ENCODE measurements at places on chromosomes 5 and 9. TPM values are rescaled to one million over a fixed set of nuclear protein-coding genes. Genes with fewer than 3 reads are reported as not detected.

DNA sequence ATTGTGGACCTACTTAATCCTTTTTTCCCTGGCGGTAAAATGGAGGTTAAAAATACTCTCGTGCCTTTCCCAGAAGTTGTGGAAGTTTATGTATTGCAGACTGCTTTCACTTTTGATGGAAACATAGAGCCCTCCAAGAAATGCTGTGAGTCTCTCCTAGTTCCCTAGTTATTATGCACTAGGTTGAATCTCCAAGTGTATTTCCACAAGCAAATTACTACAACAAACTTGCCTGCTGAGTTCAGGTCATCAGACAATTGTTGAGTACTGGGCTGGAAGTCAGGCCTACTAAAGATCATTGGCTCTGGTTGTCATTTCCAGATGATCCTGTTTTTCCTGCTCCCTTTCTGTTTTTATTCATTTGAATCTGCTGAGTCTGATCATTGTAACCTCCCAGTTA is 104.1 kb downstream of the CD180 start:
- no peaks in the 10 kb centered on the region for H3K27me3 ChIP-seq
- H3K4me3 ChIP-seq: no peak overlapping the region
- H3K27ac ChIP-seq: no peak overlapping the region
- peaks cover 8% of the 10 kb centered on the region for H3K4me1 ChIP-seq
- H3K36me3 ChIP-seq: peaks cover 13% of the 10 kb centered on the region

The NIPAL4 gene
- total RNA-seq: 3.5 TPM

GRCh38 chr5:177010153-177010552 is 3.6 kb upstream of the UIMC1 start:
- no peak for DNase-seq
- H3K4me3 ChIP-seq: no peak overlapping the region
- peaks cover 8% of the 10 kb centered on the region for H3K36me3 ChIP-seq
- H3K27me3 ChIP-seq: no peaks in the 10 kb centered on the region
- no peak overlapping the region for H3K27ac ChIP-seq

DNA sequence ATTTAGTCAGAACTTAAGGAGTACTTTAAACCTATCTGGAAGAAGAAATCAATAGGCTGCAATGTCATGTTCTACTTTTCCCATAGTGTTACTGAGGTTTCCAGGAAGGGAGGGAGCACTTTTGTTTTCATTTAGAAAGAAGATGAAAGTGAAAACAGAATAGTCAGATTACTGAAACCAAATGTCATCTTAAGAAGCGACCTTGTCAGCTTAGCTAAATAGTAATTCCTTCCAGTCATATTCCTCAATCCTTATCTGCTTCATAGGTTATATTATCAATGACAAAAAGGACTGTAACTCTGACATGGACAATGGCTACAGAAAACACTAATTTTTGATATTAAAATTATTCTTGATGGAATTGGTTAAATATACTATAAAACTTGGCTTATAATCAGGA is 27.7 kb downstream of the SAR1B start:
- peaks cover 70% of the 10 kb centered on the region for H3K4me1 ChIP-seq
- no peak for DNase-seq
- peak overlapping the region; percentile 67 for H3K27ac ChIP-seq
- no peak overlapping the region for H3K4me3 ChIP-seq
- H3K36me3 ChIP-seq: peaks cover 48% of the 10 kb centered on the region

DNA sequence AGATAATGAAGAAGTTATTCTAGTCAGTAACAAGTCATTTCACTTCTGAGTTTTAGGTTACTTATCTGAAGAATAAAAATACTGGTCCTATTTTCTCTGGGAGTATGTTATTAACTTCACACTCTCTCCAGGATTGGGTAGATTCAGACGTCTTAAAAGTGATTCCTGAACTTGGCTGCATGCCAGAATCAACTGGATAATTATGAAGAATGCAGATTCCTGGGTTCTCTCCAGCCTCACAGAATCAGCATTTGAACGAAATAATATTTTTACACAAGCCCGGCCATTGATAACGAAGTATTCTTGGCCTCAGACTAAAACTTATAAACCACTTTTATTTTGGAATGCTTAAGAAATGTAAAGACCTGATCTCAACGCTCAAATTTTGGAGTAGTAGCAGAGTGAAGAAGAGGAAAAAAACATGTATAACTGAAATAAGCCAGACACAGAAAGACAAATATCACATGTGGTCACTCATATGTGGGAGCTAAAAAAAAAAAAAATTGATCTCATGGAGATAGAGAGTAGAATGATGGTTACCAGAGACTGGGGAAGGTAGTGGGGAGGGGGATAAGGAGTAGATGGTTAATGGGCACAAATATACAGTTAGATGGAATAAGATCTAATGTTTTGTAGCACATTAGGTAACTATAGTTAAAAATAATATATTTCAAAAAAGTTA is 507.3 kb downstream of the ISL1 start:
- no peaks in the 10 kb centered on the region for H3K36me3 ChIP-seq
- H3K27me3 ChIP-seq: no peaks in the 10 kb centered on the region
- DNase-seq: no peak
- no peak overlapping the region for H3K4me3 ChIP-seq
- H3K4me1 ChIP-seq: no peaks in the 10 kb centered on the region

The NEUROG1 gene
- not detected for total RNA-seq

- H3K27me3 ChIP-seq: peaks cover 9% of the 10 kb centered on the region
- no peaks in the 10 kb centered on the region for H3K36me3 ChIP-seq
- no peak for DNase-seq
- H3K4me3 ChIP-seq: no peak overlapping the region
- no peaks in the 10 kb centered on the region for H3K4me1 ChIP-seq
Observed at GRCh38 chr5:59728356-59728755, 165.2 kb downstream of the PDE4D start.

GRCh38 chr5:154881986-154882385 is 23.6 kb downstream of the CNOT8 start:
- H3K27ac ChIP-seq: no peak overlapping the region
- H3K36me3 ChIP-seq: peaks cover 88% of the 10 kb centered on the region
- H3K27me3 ChIP-seq: no peaks in the 10 kb centered on the region

GRCh38 chr5:72234868-72235267 is 85.2 kb downstream of the MRPS27 start:
- peak; percentile 18 for DNase-seq
- H3K4me1 ChIP-seq: peaks cover 40% of the 10 kb centered on the region
- no peaks in the 10 kb centered on the region for H3K27me3 ChIP-seq
- H3K36me3 ChIP-seq: peaks cover 64% of the 10 kb centered on the region
- no peak overlapping the region for H3K4me3 ChIP-seq

GRCh38 chr9:108443741-108444140 is 412.0 kb downstream of the ACTL7B start:
- H3K36me3 ChIP-seq: no peaks in the 10 kb centered on the region
- no peaks in the 10 kb centered on the region for H3K4me1 ChIP-seq
- H3K27ac ChIP-seq: no peak overlapping the region

- DNase-seq: peak; percentile 28
- H3K36me3 ChIP-seq: peaks cover 36% of the 10 kb centered on the region
- no peak overlapping the region for H3K4me3 ChIP-seq
- H3K27me3 ChIP-seq: no peaks in the 10 kb centered on the region
- no peak overlapping the region for H3K27ac ChIP-seq
Observed at GRCh38 chr5:139593716-139594319, 32.7 kb downstream of the UBE2D2 start.

- peaks cover 22% of the 10 kb centered on the region for H3K4me1 ChIP-seq
- no peak overlapping the region for H3K4me3 ChIP-seq
- peaks cover under 1% of the 10 kb centered on the region for H3K36me3 ChIP-seq
- no peak for DNase-seq
- H3K27ac ChIP-seq: peak overlapping the region; percentile 94
Observed at GRCh38 chr9:129414993-129415941, 205.6 kb downstream of the C9orf50 start.

DNA sequence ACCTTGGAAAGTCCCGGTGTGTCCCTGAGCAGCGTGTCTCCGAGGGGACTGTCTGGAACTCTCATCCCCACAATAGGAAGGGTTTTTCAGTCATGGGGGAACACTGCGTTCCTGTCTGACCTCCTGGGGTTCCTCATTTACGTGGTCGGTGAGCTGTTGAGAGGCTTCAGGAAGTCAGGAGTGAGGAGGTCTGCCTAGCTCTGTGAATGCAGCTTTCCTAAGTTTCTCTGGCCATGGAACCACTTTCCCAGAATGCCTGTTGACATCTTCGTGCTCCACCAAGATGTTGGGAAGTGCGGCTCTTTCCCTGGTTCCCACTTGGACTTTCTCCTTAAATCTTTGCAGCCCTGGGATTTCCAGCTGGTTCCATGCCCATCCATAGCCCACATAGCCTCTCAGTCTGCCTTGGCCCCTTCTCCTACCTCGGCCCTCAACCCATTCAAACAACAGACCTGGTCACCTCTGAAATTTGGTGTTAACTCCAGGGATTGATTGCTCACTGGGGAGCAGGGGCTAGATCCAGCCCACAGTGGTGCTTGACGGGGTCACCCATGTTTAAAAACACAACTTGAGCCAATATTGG is 27.2 kb downstream of the PSAT1 start:
- DNase-seq: no peak
- no peak overlapping the region for H3K4me3 ChIP-seq
- H3K27me3 ChIP-seq: no peaks in the 10 kb centered on the region
- no peak overlapping the region for H3K27ac ChIP-seq
- H3K36me3 ChIP-seq: peaks cover 85% of the 10 kb centered on the region
- no peaks in the 10 kb centered on the region for H3K4me1 ChIP-seq

DNA sequence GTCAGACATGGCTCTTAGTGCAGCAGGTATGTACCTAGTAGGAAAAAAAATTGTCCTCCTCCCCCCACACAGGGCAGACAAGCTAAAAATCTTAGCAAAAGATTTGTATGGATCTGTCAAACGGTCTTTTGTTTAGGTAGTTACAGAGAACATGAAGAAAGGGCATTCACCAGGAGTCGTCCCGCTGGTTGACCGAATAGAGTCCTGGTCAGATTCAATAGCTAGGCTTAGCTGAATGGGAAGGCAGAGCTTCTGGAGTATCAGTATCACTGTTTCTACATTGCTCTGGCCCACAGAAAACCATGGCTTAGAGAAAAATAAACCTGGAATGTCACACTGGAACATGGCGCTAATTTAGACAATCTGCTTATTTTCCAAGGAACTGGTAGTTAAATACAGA is 642.3 kb downstream of the PTPRD start:
- H3K27me3 ChIP-seq: no peaks in the 10 kb centered on the region
- no peaks in the 10 kb centered on the region for H3K36me3 ChIP-seq
- H3K4me3 ChIP-seq: no peak overlapping the region
- DNase-seq: no peak
- no peaks in the 10 kb centered on the region for H3K4me1 ChIP-seq
- no peak overlapping the region for H3K27ac ChIP-seq

GRCh38 chr9:92711146-92711545 is 41.2 kb upstream of the IPPK start:
- DNase-seq: no peak
- H3K27me3 ChIP-seq: no peaks in the 10 kb centered on the region
- no peak overlapping the region for H3K27ac ChIP-seq
- peaks cover 38% of the 10 kb centered on the region for H3K4me1 ChIP-seq

GRCh38 chr5:43840424-43841125 is 237.6 kb downstream of the NNT start:
- H3K36me3 ChIP-seq: no peaks in the 10 kb centered on the region
- DNase-seq: no peak
- H3K4me3 ChIP-seq: no peak overlapping the region
- peaks cover under 1% of the 10 kb centered on the region for H3K27me3 ChIP-seq
- H3K27ac ChIP-seq: no peak overlapping the region

The HMHB1 gene
- total RNA-seq: not detected

- no peaks in the 10 kb centered on the region for H3K27me3 ChIP-seq
- H3K36me3 ChIP-seq: no peaks in the 10 kb centered on the region
- no peaks in the 10 kb centered on the region for H3K4me1 ChIP-seq
- H3K4me3 ChIP-seq: no peak overlapping the region
- no peak overlapping the region for H3K27ac ChIP-seq
- no peak for DNase-seq
Observed at GRCh38 chr5:101362067-101362466, 459.0 kb upstream of the ST8SIA4 start.

GRCh38 chr5:57416278-57416994 is 66.2 kb downstream of the ACTBL2 start:
- H3K27ac ChIP-seq: no peak overlapping the region
- no peaks in the 10 kb centered on the region for H3K36me3 ChIP-seq
- no peaks in the 10 kb centered on the region for H3K4me1 ChIP-seq
- no peaks in the 10 kb centered on the region for H3K27me3 ChIP-seq
- H3K4me3 ChIP-seq: no peak overlapping the region

The KIF4B gene
- 0.05 TPM for total RNA-seq

The PTBP3 gene
- 98.9 TPM for total RNA-seq

The CTNNAL1 gene
- 13.0 TPM for total RNA-seq

DNA sequence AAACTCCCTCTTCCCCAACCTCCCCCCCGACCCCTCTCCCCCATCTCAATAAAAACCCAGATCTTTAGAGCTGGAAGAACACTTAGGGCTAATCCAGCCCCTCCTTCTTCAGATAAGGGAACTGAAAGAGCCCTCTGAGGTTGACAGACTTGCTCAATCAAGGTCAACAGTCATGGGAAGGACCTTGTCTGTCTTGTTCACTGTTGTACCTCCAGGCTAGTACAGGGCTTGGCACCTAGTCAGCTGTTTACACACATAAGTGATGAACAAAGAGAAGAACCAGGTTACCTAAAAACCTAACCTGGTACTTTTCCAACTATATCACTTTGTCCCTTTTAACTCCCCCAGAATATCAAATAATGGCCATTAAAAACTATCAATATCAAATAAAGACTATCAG is 2.4 kb downstream of the TTC39B start:
- no peak for DNase-seq
- no peaks in the 10 kb centered on the region for H3K27me3 ChIP-seq
- peak overlapping the region; percentile 77 for H3K27ac ChIP-seq
- H3K4me1 ChIP-seq: peaks cover 59% of the 10 kb centered on the region
- H3K36me3 ChIP-seq: peaks cover 20% of the 10 kb centered on the region
- peak overlapping the region; percentile 98 for H3K4me3 ChIP-seq

DNA sequence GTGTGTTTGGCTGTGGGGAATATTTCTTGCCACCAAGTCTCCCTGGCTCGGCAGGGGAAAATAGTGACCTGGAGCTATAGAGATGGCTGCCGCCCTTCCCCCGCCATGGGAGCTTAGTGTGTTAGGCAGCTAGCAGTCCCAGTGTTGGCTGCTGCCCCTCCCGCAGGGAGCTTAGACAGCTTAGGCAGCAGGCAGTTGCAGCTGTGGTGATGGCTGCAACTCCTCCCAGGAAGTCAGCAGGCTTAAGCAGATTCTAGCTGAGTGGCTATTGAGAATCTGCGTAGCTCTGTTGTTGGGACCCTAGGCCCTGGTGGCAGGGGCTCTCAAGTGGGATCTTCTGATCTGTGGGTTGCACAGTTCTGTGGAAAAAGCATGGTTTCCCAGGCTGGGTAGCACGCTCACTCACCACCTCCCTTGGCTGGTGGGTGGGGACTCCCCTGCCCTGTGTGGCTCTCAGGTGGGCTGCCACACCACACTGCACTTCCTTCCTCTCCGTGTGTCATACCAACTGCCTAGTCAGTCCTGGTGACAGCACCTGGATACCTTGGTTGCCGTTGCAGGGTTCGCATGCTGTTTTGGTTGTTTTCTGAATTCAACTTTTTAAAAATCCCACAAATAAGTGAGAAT is 9.3 kb downstream of the OR1N2 start:
- no peaks in the 10 kb centered on the region for H3K36me3 ChIP-seq
- H3K4me3 ChIP-seq: no peak overlapping the region
- H3K4me1 ChIP-seq: no peaks in the 10 kb centered on the region
- H3K27ac ChIP-seq: no peak overlapping the region
- peak; percentile 7 for DNase-seq

Measured in activated CD4-positive, alpha-beta T cell treated with anti-CD3 and anti-CD28 coated beads for 36 hours (primary cell).